ENCODE measurements at places on chromosomes 7 and 10.

DNA sequence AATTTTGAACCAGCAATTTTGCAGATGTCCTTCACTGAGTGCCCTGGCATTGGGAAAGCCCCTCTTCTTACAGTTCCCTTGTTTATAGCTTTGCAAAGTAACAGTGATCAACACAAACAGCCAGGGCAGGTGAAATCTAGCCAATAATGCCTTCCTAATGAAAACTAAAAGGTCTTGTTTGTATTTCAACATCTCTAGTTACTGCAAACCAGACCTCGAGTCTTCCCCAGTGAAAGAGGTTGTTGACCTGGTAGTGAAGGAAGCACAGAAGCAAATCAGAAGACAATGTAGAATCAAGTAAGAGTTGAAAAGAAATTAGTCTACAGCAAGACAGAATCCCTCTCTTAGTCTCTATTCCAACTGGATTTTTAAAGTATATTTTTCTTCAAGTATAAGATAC, 231.2 kb downstream of the SNX13 start:
- DNase-seq, result no peak

DNA sequence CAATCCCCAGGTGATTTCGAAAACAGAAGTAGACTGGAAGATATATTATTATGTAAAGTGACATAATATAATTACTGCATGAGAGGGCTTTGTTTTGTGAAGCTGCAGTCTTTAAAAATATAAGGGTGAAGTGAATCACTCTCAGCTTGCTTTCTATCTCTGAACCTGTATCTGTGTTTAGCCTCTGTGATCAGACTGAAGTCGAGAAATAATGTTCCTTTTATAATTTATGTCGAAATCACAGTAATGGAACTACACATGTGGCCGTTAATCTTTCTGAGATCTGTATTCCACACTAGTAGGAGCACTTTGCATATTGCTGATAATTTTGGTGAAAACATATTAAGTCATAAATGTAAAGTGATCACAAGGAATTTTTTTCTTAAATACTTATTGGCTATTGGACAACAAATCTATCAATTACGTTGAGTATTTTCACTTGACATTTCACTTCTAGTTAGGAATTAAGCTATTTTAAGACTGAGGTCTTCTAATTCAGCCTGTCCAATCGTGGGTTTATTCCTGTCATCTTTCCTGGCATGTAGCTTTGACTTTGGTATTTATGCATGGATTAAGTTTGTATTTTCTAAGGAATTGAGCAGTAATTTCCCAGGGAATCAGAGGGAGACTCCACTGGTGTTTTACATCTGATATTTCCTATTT, 268.2 kb upstream of the POT1 start:
- DNase-seq, result no peak

GRCh38 chr10:48439581-48440041, 133.1 kb downstream of the MAPK8 start:
- DNase-seq, result no peak

DNA sequence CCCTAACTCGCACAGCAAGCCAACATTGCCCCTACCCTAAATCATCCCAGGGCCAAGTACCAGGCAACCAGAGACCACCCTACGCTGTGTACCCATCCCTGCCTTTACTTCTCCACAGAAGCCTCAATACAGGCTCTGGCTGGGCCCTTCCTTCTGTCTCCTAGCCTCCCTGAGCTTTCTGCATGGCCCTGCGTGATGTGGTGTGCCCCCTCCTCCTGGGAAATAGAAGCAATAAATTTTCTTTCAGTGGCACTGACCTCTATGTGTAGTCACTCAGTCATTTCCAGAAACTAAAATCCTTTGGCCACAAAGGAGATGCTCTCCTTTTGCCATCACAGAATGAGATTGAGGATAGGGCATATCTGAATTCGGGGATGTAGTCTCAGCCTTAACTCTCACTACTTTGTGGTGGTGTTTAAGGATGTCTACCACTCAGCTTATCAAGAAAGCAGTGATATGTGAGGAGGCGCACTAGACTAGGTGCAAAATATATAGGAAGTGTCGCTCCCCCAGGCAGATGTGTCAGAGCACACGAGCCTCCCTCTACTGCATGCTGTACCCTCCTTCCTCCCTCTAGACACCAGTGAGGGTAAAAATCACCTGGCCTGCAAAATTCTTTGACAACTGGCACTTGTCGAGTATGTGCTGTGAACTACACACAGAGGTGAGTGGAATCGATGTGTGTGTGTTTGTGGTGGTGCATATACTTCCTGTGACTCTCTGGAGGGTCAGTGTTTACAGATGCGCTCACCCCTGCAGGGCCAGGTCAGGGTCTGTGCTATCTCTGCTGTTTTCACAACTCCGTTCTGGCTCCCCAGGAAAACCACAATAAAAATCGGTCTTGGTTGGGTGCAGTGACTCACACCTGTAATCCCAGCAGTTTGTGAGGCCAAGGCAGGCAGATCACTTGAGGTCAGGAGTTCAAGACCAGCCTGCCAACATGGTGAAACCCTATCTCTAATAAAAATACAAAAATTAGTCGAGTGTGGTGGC, 825.9 kb upstream of the IGFBP3 start:
- no peak for DNase-seq

GRCh38 chr10:28190196-28190595, 112.7 kb downstream of the MPP7 start:
- no peak for DNase-seq

GRCh38 chr7:55164527-55164926, 145.7 kb downstream of the EGFR start:
- no peak for DNase-seq

GRCh38 chr10:117007080-117007479, 2.1 kb upstream of the SHTN1 start:
- DNase-seq, result no peak

GRCh38 chr7:139883814-139884213, 54.8 kb downstream of the TBXAS1 start:
- no peak for DNase-seq

GRCh38 chr10:42638821-42639270, 476 bp upstream of the ZNF33B start:
- no peak for DNase-seq

- DNase-seq, result no peak
Observed at GRCh38 chr7:91233212-91233611, 31.0 kb upstream of the FZD1 start.

GRCh38 chr7:71521506-71521905, 389.6 kb downstream of the GALNT17 start:
- DNase-seq, result no peak

- no peak for DNase-seq
Observed at GRCh38 chr10:48658975-48659269, 25.8 kb upstream of the WDFY4 start.

- DNase-seq, result peak; percentile 21
Observed at GRCh38 chr10:6347391-6347951, 144.7 kb downstream of the PFKFB3 start.

DNA sequence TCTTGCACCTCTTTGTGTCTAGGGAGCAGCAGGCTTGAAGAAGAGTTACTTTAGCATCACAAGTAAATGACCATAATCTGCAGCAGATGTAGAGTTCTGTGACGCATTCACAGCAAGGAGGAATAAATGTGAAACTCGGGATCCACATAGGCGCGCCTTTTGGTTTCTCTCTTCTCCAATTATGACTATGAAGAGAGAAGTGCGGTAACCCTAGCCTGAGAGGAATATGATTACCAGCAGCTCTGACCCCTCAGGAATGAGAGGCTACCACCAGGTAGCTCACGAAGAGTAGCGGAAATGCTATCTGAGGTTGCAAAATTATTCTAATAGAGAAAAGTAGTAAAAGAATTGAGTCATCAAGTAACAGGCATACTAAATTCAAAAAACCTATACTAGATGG, 25.2 kb upstream of the DMTF1 start:
- DNase-seq, result no peak

DNA sequence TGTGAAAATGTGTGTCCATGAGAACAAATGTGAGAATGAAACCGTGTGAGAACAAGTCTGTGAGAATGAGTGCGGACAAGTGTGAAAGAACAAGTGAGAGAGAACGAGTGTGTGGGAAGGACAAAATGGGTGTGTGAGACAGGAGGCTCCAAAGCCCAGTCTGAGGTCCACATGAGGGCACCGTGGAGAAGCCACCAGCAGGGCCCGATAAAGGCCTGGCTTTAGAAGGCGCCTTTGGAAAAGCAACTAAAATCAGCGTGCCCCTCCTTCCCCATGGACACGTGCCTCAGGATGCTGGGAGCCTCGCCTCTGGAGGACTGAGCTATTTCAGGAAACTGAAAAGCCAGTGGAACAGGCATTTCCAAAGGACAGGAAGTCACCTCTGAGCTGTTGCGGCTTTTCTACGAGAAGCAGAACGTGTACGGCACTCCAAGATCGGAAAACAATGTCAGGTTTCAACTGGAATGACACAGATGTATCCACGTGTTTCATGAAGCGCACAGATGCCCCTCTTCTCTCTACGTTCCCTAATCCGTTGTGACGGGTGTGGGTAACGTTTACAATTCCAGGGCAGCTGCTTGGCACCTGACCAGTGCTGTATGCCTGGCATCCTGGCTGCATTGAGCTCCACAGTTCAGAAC, 46.4 kb downstream of the ESYT2 start:
- DNase-seq, result no peak

DNA sequence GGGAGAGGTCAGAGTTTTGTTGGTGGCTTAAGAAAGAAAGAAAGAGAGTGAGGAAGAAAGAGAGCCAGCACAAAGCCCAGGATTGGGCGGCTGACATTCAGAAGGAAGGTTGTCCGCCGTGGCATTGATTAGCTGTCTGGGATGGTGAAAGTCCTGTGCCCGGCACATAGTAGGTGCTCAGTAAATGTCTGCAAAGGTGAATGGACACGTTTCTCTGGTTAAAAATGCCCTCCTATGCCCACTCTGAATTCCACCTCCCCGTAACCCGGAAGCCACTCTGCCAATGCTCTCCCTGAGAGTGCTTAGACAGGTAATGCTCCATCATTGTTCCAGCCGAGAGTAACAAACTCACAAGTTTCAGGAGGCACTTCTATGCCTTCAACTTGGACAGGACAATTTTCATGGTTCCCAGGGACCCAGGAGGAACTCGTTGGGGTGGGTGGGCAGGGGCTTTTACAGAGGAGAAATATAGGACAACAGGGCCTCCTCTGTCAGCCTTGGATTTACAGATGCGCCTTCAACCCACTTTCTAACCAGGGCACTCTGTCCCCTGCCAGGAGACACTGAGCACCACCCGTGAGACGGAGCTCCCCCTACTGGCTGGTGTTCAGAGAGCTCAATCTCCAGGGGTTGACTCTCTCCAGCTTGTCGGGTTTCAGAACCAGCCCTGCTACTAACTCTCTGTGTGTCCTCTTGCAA, 411.5 kb upstream of the ZMIZ1 start:
- peak; percentile 9 for DNase-seq

- no peak for DNase-seq
Observed at GRCh38 chr10:28945959-28946358, 268.6 kb downstream of the BAMBI start.

GRCh38 chr10:101218351-101219138, 10.7 kb downstream of the LBX1 start:
- no peak for DNase-seq

DNA sequence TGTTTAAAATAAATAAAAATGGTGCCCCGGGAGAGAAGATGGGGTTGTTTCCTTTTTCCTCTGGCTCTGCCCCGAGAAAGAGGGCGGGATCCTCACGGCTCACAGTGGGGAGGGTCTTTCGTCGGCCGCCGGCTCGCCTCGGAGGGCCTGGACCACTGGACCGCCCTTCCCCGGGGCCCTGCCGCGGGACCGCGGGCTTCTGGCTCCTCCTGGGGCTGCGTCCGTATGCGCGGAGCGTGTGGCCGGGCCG, 3.5 kb upstream of the IGF2BP3 start:
- no peak for DNase-seq

- DNase-seq, result no peak
Observed at GRCh38 chr10:29470355-29470705, 164.4 kb downstream of the SVIL start.

DNA sequence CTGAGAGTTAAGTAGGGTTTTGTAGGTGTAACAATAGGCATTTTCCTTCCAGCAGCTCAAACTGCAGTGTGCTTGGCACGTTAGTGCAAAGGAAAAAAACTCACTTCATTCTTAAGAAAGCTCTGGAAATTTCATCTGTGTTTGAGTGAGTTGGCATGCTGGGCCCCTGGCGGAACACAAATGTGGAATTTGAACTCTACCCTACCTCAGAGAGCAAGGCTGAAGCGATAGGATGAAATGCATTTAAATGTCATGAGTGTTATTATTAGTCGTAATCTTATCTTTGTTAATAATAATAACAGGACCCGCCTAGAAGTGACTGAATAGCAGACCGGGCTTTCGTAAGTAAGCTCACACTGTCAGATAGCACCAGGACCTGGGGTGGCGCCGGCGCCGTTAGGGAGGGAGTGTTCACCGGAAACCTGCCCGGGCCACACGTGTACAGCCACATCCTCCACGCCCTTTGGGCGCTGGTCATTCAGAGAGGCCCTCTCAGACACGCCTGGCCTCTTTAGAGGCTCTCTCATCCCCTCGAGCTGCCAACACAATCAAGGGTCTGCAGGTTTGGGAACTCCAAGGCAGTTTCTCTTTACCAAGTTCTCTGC, 63.5 kb downstream of the GRK5 start:
- peak; percentile 12 for DNase-seq

GRCh38 chr10:113423981-113424721, 128.7 kb upstream of the HABP2 start:
- DNase-seq, result no peak

- DNase-seq, result no peak
Observed at GRCh38 chr10:100654782-100655325, 90.5 kb upstream of the PAX2 start.

- no peak for DNase-seq
Observed at GRCh38 chr10:113890769-113891168, 36.3 kb downstream of the NHLRC2 start.

DNA sequence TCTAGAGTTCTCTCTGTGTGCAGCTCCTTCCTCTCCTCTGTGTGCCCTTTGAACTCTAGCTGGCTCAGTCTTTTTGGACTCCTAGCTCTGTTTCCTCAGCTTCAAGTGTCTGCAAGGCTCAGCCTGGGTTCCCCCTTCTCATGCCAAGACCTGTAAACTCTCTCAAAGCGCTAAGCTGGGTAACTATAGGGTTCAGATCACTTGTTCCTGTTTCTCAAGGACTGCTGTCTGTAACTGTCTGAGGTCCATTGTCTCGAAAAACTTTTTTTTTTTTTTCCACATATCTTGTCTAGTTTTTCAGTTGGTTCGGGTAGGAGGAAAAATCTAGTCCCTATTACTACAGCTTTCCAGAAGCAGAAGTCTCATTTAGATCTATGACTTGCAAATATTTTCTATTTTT, 46.6 kb upstream of the PPP1R17 start:
- DNase-seq, result no peak

DNA sequence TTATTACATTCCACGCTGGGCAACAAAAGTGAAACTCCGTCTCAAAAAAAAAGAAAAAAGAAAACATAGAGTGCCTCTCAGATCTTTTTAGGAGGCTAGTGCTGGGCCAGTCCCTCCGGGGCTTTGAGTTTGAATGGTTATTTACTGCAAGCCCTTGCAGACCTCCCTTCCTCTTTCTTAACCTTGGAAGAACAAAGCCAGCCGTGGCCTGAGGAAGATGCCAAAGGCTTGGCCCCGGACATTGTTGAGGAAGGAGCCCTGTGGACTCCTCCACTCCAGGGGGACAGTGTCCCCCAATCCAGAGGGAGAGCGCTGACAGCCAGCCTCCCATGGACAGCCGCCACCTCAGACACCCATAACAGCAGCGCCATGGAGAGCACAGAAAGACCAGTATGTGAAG, 5.0 kb downstream of the TSPAN33 start:
- DNase-seq, result no peak
